ENCODE measurements at places on chromosomes 6 and 20. TPM values are rescaled to one million over a fixed set of nuclear protein-coding genes. Genes with fewer than 3 reads are reported as not detected.
A peak's percentile ranks its signal among the peaks of the same experiment; 100 is the strongest.

DNA sequence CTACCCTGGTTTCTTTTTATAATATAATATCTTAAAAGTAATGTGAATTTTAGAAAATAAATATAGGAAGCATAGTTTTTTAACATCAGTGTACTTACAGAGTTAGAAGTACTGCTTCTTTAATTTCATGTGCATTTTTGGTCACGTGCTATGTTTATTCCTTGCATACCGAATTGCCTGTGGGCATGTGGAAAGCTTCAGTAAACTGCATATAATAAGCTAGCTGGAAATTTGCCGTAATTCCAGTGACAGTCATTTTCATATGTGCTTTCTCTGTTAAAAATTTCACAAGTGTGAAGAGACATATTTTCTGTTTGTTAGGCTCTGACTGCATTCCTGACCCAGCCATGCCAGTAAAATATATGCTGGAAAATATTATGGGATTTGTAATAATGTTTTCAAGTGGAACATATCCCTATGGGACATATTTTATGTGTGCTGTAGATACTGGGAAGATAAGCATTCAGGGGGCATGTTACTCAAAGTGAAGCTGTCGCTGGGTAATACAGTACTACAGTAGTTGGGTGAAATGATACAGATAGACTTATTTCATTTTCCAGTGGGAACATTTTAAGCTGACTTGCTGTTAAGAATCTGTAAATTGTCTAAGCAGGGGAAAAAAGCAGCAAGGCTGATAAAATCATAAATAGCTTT, 616.7 kb downstream of the FRK start:
- DNase-seq = no peak

- DNase-seq = peak; percentile 34
Observed at GRCh38 chr6:169112483-169113320, 140.9 kb downstream of the THBS2 start.

DNA sequence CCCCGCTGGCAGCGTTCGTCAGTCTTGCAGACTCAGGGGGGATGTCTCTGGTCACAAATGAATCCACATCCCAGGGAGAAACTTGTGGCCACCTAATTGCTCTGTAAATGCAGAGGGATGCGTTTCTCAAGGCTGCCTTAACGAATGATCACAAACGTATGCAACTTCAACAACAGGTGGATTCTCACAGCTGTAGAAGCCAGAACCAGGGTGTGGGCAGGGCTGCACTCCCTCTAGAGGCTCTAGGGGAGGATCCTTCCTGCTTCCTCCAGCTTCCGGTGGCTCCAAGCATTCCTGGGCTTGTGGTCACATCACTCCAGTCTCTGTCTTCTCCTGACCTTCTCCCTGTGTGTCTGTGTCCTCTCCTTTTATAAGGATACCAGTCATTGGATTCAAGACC, 3.3 kb upstream of the TAF4 start:
- DNase-seq = no peak

DNA sequence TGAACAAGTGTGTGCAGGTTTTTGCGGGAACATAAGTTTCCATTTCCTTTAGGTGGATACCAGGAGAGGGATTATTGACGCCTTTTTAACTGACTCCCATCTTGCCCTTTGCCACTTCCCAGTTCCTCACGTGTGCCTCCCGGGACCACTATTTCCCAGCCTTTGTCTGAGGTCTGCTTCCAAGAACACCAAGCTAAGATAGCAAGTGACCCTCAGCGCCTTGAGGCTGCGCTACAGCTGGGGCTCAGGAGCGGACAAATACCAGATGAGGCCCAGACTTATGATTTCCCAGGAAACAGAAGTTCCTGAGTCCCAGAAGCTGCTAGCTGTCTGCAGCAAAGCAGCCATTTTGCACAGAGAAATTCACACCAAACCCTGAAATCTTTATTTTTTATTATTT, 216.7 kb downstream of the SYNDIG1 start:
- DNase-seq = no peak

GRCh38 chr6:88302769-88303225, 136.7 kb upstream of the CNR1 start:
- no peak for DNase-seq

- DNase-seq = no peak
Observed at GRCh38 chr6:15877231-15877630, 214.4 kb upstream of the DTNBP1 start.

GRCh38 chr6:40585651-40586269, 1.4 kb downstream of the LRFN2 start:
- peak; percentile 73 for DNase-seq

DNA sequence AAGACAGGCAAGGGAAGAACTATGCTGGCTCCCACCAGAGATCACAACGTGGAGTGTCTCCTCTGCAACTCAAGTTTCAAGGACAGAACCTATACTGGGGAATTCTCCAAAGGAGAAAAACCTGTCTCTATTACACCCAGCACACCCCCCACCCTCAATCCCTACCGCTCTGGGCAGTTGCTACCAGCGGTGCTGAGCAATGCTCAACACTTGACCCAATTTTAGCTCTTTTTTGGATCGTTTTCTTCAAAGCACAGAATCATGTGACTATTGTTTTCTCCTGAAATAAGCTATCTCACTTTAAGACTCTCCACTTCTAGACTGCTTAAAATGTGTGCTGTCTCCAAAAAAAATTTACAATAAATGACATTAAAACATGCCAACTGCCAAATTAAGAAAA, 23.3 kb downstream of the MAP7 start:
- DNase-seq = no peak

- DNase-seq = no peak
Observed at GRCh38 chr20:32737371-32738223, 5.7 kb downstream of the COMMD7 start.

DNA sequence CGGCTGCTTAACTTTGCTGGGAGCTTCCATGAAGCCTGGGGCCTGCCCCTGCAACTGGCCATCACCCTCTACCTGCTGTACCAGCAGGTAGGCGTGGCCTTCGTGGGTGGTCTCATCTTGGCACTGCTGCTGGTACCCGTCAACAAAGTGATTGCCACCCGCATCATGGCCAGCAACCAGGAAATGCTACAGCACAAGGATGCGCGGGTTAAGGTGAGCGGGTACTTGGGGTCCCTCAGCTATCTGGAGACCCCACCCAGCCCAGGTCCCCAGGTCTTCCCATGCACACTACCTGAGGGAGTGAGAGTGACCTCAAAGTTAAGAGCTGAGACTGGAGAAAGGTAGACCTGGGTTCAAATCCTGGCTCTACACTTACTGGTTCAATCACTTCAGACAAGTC, 5.8 kb downstream of the ABCC10 start:
- DNase-seq = no peak

DNA sequence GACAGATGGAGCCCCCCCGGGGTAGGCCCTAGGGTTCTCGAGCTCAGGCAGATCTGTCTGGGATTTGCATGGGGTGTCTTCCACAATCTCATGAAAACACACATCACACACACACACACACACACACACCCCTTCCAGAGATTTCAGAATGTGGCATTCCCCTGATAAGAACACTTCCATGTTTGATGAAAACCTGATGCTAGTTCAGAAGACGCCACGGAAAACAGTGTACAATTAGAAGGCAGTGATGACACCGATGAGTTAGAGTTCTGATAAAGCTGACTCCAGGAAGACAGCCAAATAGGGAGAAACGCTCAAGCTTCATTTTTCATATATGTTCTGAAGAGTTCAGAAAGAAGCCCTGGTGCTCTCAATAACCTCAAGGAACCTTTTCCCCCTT, 438.7 kb upstream of the JARID2 start:
- DNase-seq = no peak

GRCh38 chr6:73774311-73774774, 78.3 kb downstream of the CD109 start:
- no peak for DNase-seq

DNA sequence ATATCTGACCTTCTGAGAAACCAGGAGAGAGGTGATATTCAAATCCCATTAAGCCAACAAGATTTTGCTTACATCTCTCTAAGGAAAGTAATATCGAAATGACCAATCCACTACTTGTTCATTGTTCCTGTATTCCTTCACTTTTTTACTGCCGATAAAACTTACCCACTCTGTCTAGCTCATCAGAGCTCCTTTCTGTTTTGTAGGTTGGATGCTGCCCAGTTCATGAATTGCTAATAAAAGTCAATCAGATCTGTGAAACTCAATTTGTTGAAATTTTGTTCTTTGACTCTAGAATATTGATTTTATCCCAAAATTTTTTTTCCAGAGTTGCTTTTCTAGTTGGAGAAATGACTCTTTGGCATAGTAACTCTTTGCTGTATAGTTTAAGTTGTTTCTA, 148.9 kb upstream of the INSM1 start:
- DNase-seq = no peak

- no peak for DNase-seq
Observed at GRCh38 chr6:109240370-109241084, 141.7 kb downstream of the CD164 start.

- DNase-seq = no peak
Observed at GRCh38 chr6:140001005-140001404, 626.6 kb upstream of the CITED2 start.

DNA sequence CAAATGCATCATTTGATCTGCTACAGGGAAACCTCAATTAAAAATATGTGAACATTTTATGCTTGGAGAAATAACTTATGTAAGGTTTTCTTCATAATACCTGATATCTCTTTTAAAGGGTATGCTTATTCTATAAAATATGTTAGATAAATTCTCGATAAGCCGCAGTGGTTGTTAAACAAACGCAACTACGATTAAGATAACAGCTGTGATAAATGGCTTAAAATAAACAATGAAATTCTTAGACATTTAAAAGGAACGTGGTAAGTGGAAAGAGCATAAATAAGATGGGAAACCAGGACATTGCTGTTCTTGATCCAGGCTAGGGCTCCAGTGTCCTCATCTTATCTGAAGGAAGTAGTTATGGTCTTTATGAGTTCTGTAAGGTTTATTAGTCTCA, 415.9 kb downstream of the CD83 start:
- no peak for DNase-seq

- DNase-seq = no peak
Observed at GRCh38 chr6:7672066-7673062, 53.5 kb upstream of the BMP6 start.

DNA sequence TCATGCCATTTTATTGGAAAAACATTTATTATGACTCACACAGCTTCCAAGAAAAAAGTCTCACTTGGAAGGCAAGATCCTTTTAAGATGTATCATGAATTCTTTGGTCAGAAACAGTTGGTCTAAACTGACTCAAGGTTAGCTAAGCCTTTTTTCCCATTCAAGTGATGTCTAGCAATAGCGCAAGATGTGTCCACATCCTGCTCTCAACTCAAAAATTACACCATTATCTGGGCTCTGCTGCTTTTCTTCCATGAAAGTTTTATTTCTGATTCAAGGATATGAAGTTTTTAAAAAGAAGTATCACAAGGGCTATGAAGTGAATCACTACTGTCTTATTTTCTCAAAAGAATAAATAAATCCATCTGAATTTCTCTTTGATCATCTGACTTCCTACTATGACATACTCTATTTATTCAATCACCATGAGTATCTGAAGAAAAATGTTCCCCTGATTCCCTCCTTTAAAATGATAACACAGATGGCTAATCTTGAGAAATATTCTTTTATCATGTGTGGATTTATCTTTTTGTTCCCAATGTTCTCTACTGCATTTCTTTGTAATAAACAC, 139.2 kb downstream of the AHI1 start:
- no peak for DNase-seq

GPX5 gene
- total RNA-seq = not detected

STX7 gene
- total RNA-seq = 30.0 TPM

COL12A1 gene
- total RNA-seq = 1.4 TPM

CST2 gene
- not detected for total RNA-seq

ELOVL2 gene
- 0.46 TPM for total RNA-seq

Measured in H9 (cell line).